ENCODE measurements at places on chromosomes 13 and 19.

- no peak for DNase-seq
Measured at GRCh38 chr13:51623473-51623872, 39.2 kb downstream of the WDFY2 start.

GRCh38 chr13:45299194-45299593, 41.8 kb downstream of the TPT1 start:
- no peak for DNase-seq

- DNase-seq = no peak
Measured at GRCh38 chr13:59343993-59344822, 819.5 kb downstream of the DIAPH3 start.

DNA sequence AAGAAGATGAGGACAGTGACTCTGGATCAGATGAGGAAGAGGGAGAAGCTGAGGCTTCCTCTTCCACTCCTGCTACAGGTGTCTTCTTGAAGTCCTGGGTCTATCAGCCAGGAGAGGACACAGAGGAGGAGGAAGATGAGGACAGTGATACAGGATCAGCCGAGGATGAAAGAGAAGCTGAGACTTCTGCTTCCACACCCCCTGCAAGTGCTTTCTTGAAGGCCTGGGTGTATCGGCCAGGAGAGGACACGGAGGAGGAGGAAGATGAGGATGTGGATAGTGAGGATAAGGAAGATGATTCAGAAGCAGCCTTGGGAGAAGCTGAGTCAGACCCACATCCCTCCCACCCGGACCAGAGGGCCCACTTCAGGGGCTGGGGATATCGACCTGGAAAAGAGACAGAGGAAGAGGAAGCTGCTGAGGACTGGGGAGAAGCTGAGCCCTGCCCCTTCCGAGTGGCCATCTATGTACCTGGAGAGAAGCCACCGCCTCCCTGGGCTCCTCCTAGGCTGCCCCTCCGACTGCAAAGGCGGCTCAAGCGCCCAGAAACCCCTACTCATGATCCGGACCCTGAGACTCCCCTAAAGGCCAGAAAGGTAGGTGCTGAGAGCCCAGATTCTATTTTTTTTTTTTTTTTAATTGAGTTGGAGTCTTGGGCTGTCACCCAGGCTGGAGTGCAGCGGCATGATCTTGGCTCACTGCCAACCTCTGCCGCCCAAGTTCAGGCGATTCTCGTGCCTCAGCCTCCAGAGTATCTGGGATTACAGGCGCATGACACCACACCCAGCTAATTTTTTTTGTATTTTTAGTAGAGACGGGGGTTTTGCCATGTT, 2.3 kb downstream of the PPP1R15A start:
- DNase-seq = no peak

DNA sequence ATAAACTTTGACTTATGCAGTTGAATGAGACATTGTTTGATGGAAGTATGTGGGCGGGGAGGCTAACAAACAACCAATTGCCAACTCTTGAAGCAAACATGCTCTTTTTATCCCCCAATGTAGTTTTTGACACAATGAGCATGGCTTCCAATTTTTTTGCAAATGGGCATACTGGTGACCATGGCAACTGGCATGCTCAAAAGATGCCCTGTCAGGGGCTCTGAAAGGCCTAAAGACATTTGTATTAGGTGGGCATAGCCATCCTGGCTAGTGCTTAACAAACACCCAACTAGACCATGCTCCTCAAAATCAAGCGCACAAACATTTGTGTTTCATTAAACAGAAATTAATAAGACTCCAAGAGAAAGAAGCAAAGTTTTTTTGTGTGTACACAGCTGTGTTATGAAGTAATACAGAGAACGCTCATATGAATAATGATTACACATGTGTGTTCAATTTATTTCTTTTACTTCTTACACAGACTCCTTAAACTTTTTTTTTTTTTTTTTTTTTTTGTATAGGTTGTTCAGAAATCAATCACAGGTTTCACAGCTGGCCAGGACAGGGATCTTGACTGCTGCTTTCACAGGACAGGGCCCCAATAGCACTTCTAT, 95.6 kb downstream of the DLEU7 start:
- no peak for DNase-seq
